K562 (cell line): ENCODE measurements at places on chromosomes 7 and 10.

DNA sequence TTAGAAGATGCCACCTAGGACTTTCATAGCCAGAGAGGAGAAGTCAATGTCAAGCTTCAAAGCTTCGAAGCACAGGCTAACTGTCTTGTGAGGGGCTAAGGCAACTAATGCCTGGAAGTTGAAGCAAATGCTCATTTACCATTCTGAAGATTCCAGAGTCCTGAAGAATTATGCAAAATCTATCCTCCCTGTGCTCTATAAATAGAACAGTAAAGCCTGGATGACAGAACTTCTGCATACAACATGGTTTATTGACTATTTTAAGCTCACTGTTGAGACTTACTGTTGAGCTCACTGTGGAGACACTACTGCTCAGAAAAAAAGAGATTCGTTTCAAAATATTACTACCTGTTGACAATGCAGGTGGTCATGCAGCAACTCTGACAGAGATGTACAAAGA is 28.6 kb downstream of the TNS3 start:
- no peak for DNase-seq

DNA sequence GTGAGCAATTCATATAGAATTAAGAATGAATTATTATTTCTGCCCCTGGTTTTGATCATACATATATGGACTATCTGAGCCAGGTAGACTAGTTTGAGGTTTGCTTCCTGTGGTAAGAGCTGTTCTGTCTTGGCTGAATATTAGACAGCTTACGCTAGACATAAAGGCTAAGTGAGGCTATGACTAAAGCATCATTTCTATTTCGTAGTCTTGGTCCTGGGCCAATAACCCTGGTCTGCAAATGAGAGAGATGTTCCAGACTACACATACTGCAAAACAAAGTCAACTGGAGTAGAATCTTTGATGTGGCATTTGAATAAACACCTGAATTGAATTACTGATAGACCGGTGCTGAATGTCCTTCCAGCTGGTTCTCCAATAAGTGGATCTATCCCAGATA is 40.8 kb upstream of the CACNB2 start:
- no peak for DNase-seq

DNA sequence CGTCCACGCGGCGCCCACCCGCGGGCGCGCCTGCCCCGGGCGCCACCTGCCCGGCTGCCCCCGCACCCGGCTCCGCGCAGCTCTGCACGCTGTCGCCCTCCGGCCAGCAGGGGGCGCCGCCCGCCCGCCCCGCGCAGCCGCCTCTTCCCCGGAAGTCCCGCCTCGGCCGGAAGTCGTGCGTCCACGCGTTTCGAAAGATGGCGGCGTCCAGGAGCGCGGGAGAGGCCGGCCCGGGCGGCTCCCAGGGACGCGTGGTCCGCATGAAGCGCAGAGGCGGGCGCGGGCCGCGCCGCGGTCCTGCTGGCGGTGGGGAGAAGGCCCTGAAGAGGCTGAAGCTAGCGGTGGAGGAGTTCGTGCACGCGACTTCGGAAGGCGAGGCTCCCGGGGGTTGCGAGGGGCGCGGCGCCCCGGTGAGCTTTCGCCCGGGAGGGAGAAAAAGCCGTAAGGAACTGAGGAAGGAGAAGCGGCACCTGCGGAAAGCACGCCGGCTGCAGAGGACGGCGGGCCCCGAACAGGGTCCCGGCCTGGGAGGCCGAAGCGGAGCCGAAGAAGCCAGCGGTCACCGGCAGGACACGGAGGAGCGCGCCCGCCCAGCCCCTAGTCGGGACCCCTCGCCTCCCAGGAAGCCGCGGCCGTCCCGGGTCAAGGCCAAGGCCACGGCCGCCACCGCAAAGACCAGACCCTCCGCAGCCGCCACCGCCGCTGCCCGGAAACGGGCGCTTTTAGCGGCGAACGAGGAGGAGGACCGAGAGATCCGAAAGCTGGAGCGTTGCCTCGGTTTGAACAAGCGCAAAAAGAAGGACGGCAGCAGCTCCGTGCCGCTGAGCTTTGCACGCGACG is at the start of gene NOM1:
Gene NOM1 (plus strand): TSS at position 172 of the 840 bp plus-strand sequence. CDS start 26 bp downstream, at position 198.
- peak; percentile 97 for DNase-seq

- DNase-seq = no peak
Observed at GRCh38 chr10:22564060-22564459, 150.3 kb downstream of the PIP4K2A start.

DNA sequence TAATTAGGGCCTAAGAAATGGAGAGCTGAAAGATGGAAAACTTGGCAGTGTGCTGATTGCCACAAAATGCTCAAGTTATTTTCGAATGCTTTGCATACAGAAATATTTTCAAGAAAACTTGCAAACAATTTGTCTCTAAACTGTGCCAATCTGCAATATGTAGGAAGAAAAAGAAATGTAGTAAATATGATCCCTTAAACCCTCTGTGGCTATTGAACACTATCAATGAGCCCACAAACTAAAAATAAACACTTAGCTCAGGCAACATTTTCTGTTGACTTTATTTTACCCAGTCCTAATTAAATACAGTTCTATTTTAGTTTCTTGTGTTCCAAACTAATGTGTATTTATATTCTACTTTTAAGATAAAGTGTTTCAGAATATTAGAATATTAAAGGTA is 342.1 kb downstream of the SEMA3D start:
- no peak for DNase-seq
